Left lung (tissue), 14 donors: ENCODE measurements at places on chromosomes 1 and 21.

DNA sequence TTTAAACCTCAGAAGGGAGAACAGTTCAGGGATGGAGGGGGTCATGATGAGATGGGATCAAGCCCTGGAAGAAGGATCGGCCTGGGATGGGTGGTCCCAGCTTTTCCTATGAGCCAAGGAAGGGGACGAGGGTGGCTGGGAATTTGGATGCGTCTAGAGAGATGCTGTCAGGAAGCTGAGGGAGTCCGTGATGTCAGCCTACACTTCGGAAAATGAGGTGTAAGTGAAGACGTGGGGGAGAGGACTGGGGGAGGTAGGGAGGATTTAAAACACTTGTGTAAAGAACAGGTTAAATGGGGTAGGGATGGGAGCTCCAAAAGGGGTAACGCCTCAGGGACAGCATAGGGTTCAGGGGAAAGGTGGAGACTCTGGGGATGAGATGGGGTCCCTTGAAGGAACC lies 27.5 kb downstream of the DLGAP3 start:
- H3K4me1 ChIP-seq, result no peaks in the 10 kb centered on the region
- H3K27me3 ChIP-seq, result peaks cover 38% of the 10 kb centered on the region
- H3K27ac ChIP-seq, result no peak overlapping the region
- H3K4me3 ChIP-seq, result no peak overlapping the region
- H3K36me3 ChIP-seq, result no peaks in the 10 kb centered on the region

DNA sequence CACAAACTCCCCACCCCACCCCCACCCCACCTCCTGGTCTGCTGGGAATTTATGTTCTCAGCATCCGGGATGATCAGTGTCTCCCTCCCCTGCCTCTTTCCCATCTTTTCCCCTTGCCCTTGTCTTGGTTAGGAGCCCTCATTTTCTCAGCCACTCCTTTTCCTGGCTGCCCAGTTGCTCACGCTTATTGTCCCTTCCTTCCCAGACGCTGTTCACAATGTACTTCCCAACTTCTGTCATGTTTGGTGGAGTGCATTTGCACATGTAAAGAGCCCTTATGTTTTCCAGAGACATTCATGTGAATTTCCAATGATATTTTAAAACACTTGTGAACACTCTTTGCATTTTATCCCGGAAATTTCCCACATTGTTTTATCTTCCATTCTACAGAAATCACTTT lies 192.1 kb downstream of the RHOU start:
- DNase-seq, result no peak
- no peak overlapping the region for H3K27ac ChIP-seq
- no peaks in the 10 kb centered on the region for H3K27me3 ChIP-seq
- peaks cover 6% of the 10 kb centered on the region for H3K4me1 ChIP-seq
- no peak overlapping the region for H3K4me3 ChIP-seq

GRCh38 chr1:20729155-20729931 lies 3.2 kb downstream of the SH2D5 start:
- no peak overlapping the region for H3K4me3 ChIP-seq
- H3K4me1 ChIP-seq, result peaks cover 39% of the 10 kb centered on the region
- DNase-seq, result peak; percentile 29

DNA sequence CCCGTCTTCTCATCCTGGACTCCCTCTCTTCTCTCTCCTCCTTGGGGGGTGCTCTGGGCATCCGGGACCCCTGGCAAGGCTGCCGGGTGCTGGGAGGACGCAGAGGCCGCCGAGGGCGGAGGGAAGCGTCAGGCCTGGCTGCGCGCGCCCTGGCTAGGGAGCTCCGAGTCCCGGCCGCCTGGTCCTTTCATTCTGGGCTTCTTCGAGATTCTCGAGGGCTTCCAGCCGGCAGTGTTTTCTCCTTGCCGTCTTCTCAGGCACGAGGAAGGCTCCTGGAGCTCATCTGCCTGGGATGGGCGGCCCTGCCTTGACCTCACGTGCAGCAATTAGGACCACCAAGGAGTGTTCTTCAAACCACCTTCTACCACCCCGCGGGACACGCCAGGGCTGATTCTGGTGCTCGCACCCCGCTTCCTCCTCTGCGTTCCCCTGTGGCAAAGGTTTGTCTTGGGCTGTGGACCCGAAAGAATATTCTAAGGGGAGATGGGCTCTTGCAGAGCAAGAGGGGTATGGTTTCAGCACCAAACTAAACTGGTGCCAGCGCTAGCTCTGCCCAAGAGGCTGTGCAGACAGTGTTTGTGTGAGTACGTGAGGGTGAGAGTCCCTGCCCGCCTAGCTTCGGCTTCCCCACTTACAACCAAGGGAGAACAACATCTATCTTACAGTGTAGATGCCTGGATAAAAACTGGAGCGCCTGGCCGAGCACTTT lies 36.5 kb downstream of the PIK3CD start:
- H3K36me3 ChIP-seq, result peaks cover 12% of the 10 kb centered on the region
- H3K4me3 ChIP-seq, result peak overlapping the region; percentile 46
- peak; percentile 82 for DNase-seq
- no peaks in the 10 kb centered on the region for H3K27me3 ChIP-seq
- H3K4me1 ChIP-seq, result peaks cover 79% of the 10 kb centered on the region

- peaks cover 12% of the 10 kb centered on the region for H3K4me1 ChIP-seq
- no peak overlapping the region for H3K27ac ChIP-seq
- DNase-seq, result no peak
- no peak overlapping the region for H3K4me3 ChIP-seq
These were observed 66.7 kb downstream of the RPE65 start for GRCh38 chr1:68383092-68383491.

GRCh38 chr1:19813643-19813960 lies 1.5 kb downstream of the RNF186 start:
- no peak overlapping the region for H3K27ac ChIP-seq
- DNase-seq, result no peak
- no peaks in the 10 kb centered on the region for H3K27me3 ChIP-seq
- H3K4me1 ChIP-seq, result no peaks in the 10 kb centered on the region
- H3K36me3 ChIP-seq, result no peaks in the 10 kb centered on the region

GRCh38 chr1:184994301-184994700 lies 20.0 kb upstream of the NIBAN1 start:
- no peaks in the 10 kb centered on the region for H3K27me3 ChIP-seq
- no peak overlapping the region for H3K27ac ChIP-seq
- H3K4me1 ChIP-seq, result no peaks in the 10 kb centered on the region
- no peak for DNase-seq

- DNase-seq, result peak; percentile 83
- peak within 1 kb of the TSS; percentile 44 for H3K4me3 ChIP-seq
- H3K27me3 ChIP-seq, result peaks cover 93% of the 10 kb centered on the region
- no peaks in the 10 kb centered on the region for H3K36me3 ChIP-seq
- H3K4me1 ChIP-seq, result peaks cover 21% of the 10 kb centered on the region
These were observed at the start of gene LHX4 for GRCh38 chr1:180229483-180230415. Gene LHX4 (plus strand): TSS chr1:180230264. CDS start chr1:180230530, 266 bp downstream.

- DNase-seq, result no peak
- H3K27ac ChIP-seq, result peak overlapping the region; percentile 100
- H3K27me3 ChIP-seq, result no peaks in the 10 kb centered on the region
- peaks cover 29% of the 10 kb centered on the region for H3K4me1 ChIP-seq
These were observed 919 bp downstream of the MCL1 start for GRCh38 chr1:150578272-150579109.

GRCh38 chr1:216670118-216670883 lies 52.9 kb downstream of the ESRRG start:
- H3K36me3 ChIP-seq, result no peaks in the 10 kb centered on the region
- no peak overlapping the region for H3K27ac ChIP-seq
- no peaks in the 10 kb centered on the region for H3K27me3 ChIP-seq

GRCh38 chr1:89758156-89758555 lies 62.7 kb upstream of the LRRC8D start:
- H3K27ac ChIP-seq, result no peak overlapping the region
- H3K4me1 ChIP-seq, result peaks cover 16% of the 10 kb centered on the region
- no peak for DNase-seq
- no peaks in the 10 kb centered on the region for H3K36me3 ChIP-seq

- DNase-seq, result no peak
- H3K36me3 ChIP-seq, result no peaks in the 10 kb centered on the region
- H3K4me1 ChIP-seq, result no peaks in the 10 kb centered on the region
- H3K4me3 ChIP-seq, result no peak overlapping the region
- H3K27me3 ChIP-seq, result peaks cover 19% of the 10 kb centered on the region
These were observed 11.7 kb downstream of the TNFRSF18 start for GRCh38 chr1:1194723-1195122.

GRCh38 chr1:80731241-80731894 lies 1069.4 kb upstream of the ADGRL2 start:
- H3K4me1 ChIP-seq, result no peaks in the 10 kb centered on the region
- H3K27ac ChIP-seq, result no peak overlapping the region
- no peak overlapping the region for H3K4me3 ChIP-seq
- DNase-seq, result peak; percentile 25

GRCh38 chr21:45430521-45431501 lies 25.8 kb downstream of the COL18A1 start:
- no peak overlapping the region for H3K27ac ChIP-seq
- DNase-seq, result no peak
- no peak overlapping the region for H3K4me3 ChIP-seq
- no peaks in the 10 kb centered on the region for H3K27me3 ChIP-seq
- no peaks in the 10 kb centered on the region for H3K4me1 ChIP-seq

GRCh38 chr1:66331658-66332547 lies 202.1 kb upstream of the SGIP1 start:
- H3K36me3 ChIP-seq, result no peaks in the 10 kb centered on the region
- peak overlapping the region; percentile 58 for H3K4me3 ChIP-seq
- DNase-seq, result peak; percentile 78
- H3K4me1 ChIP-seq, result peaks cover 24% of the 10 kb centered on the region

DNA sequence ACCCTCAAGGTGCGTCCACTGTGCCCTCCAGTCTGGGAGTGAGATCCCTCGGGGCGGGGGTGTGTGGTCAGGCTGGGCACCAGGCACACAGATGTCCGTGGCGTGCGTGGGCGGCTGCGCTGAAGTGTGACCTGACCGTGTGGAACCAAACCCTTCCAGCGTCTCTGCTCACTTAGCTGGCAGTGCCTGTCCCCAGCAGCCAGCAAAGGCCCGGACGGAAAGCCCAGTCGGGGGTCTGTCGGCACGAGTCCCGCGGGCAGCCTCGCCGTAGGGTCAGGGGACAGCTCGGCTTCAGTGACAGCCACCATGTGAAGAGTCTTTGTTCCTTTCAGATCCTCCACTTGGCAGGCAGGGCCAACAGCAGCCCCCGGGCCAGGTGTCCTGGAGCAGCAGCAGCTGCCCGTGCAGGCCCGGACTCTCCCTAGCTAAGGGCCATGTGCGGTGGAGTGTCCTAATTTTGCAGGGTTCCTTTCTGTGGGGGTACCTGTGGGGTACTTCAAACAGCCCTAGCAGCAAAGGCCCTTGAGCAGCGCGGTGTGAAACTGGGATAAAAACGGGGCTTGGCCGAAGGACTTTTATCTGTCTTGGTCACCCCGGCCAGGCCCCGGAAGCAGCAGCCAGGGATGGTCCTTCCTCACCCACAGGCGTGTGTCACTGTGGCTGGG lies 11.6 kb downstream of the TTLL10 start:
- H3K27me3 ChIP-seq, result peaks cover 13% of the 10 kb centered on the region
- no peak overlapping the region for H3K4me3 ChIP-seq
